ENCODE measurements at places on chromosomes 11 and 22. TPM values are rescaled to one million over a fixed set of nuclear protein-coding genes. Genes with fewer than 3 reads are reported as not detected.

Gene C11orf91
- total RNA-seq, result not detected

Gene GNAZ
- 3.8 TPM for total RNA-seq

- no peak for DNase-seq
Measured at GRCh38 chr22:29002603-29003002, 59.0 kb downstream of the C22orf31 start.

DNA sequence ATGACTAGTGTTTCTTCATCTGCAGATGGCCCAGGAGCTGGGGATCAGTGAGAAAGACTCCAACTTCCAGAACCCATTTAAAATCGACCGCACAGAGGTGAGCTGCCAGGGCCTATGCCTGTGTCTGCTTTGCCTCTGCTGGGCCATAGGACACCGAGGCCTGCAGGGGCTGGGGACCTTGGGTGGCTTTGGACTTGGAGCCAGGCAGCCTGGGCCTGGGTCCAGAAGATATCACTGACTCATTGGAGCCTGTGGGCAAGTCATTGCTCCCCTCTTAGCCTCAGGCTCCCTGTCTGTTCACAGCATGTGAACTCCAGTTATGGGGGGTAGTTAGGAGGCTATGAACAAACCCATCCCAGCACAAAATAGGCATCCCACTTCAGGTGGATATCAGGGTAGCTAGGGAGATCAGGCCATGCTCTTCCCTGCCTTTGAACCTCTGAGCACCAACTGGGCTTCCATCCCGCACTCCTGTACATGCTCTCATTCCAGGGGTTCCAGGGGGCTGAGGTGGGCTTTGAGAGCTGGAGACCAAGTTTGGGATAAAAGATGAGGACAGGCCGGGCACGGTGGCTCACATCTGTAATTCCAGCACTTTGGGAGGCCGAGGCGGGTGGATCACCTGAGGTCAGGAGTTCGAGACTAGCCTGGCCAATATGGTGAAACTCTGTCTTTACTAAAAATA is 13.4 kb downstream of the CCDC134 start:
- no peak for DNase-seq

GRCh38 chr22:42877158-42877557 is 20.1 kb upstream of the ARFGAP3 start:
- no peak for DNase-seq

DNA sequence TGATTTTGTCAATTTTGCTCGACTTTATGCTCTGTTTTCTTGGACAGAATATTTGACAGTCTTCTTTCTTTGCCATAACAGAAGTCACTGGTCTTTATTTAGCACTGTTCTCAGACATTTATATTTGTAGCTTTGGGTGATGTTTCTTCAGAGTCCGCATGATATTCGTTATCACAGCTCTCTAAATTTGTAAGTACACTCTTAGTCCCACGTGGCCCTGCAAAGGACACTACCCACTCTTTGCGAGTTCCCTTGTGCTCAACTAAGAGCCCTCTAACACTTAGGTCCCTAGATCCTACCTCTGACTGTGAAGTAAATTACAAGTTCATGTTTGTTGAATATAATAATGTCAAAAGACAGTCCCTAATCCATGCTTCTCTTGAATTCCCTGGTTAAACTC is 651.9 kb downstream of the NTM start:
- no peak for DNase-seq

DNA sequence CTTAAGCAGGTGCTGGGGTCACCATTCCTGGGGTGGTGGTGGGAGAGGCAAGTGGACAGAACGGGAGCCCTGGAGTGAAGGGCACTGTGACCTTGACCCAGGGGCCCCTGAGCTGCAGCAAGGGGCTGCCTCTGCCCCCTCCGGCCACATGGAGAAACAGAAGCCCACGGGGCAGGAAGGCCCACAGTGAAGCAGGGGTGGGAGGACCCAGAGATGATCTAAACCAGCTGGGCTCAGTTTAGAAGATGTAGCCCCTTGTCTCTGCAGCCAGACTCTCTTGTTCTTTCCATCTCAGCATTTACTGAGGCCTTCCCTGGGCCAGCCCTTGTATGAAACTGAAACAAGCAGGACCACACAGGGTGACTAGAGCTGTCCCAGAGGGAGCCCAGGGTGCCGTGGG is 30.5 kb downstream of the WNT11 start:
- DNase-seq, result no peak

All from NCI-H460 (cell line).